ENCODE measurements at places on chromosomes 2 and 18.

GRCh38 chr2:7950035-7950612, 731.7 kb upstream of the ID2 start:
- DNase-seq, result no peak

DNA sequence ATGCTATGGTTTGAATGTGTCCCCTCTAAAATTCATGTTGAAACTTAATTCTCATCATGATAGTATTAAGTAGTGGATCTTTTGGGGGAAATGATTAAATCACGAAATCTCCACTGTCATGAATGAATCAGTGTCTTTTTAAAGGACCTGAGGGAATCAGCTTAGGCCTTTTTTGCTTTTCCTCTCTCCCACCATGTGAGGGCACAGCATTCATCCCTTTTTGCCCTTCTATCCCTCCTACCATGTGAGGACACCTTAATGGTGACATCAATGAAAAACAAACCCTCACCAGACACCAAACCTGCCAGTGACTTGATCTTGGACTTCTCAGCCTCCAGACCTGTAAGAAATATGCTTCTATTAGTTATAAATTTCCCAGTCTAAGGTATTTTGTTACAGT, 247.1 kb upstream of the UBE2E3 start:
- DNase-seq, result no peak

DNA sequence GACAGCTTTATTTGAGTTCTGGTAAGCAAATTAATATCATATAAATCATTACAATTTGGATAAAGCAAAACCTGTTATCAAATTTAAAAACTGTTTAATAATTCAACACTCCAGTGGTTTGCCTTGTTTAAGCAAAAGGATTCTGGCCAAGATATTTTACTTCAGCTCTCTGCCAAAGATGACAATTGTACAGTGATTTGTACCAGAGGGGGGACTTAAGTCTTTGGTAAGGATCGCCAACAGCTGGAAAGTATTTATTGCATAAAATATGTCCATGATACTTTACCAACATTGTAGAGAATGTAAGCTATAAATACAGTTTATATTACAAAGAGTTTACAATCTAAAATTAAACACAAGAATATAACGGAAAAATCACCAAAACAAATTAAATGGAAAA, 13.8 kb downstream of the PREPL start:
- DNase-seq, result no peak

DNA sequence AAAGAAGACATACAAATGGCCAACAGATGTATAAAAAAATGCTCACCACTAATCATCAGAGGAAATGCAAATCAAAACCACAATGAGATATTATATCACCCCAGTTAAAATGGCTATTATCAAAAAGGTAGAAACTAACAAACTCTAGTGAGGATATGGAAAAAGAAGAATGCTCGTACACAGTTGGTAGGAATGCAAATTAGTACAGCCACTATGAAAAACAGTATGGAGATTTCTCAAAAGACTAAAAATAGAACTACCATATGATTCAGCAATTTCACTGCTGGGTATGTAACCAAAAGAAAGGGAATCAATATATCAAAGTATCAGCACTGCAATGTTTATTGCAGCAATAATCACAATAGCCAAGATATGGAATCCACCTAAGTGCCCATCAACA, 519.3 kb upstream of the HNMT start:
- no peak for DNase-seq

DNA sequence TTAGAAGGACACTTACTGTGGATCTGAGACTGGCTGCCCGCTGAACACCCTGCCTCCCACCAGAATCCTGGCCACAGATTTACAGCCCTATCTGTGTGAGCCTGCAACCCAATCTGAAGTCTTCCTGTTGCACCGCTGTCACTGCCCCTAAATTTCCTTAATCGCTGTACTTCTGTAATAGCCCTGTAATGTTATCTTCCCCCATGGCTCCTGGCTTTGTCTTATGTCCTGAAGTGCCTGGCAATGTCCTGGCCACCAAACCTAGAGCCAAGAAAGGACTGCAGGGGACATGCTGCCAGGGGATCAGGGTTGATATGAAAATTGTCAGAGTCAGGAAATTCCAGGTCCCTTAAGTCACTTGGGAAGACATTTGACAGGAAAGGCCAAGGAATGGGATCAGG, 52.7 kb downstream of the FHOD3 start:
- DNase-seq, result no peak

DNA sequence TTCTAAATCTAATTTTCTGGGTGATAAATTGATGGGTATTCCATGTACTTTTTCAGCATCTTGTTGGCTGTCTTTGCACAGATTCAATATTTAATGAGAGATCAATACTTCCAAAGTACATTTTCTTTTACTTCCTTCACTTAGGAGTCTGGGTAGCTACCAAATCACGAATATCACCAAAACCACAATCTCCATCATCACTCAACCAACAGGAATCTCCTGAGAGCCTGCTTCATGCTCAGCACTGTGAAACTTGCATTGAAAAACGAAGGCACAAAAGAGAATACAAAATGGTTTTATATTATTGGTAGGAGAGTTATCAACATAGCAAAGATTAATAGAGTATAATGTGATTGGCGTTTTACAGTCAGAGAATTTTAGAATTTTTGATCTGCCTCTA, 261.5 kb upstream of the DSEL start:
- DNase-seq, result no peak

- no peak for DNase-seq
Observed at GRCh38 chr2:8249141-8249540, 432.7 kb upstream of the ID2 start.

DNA sequence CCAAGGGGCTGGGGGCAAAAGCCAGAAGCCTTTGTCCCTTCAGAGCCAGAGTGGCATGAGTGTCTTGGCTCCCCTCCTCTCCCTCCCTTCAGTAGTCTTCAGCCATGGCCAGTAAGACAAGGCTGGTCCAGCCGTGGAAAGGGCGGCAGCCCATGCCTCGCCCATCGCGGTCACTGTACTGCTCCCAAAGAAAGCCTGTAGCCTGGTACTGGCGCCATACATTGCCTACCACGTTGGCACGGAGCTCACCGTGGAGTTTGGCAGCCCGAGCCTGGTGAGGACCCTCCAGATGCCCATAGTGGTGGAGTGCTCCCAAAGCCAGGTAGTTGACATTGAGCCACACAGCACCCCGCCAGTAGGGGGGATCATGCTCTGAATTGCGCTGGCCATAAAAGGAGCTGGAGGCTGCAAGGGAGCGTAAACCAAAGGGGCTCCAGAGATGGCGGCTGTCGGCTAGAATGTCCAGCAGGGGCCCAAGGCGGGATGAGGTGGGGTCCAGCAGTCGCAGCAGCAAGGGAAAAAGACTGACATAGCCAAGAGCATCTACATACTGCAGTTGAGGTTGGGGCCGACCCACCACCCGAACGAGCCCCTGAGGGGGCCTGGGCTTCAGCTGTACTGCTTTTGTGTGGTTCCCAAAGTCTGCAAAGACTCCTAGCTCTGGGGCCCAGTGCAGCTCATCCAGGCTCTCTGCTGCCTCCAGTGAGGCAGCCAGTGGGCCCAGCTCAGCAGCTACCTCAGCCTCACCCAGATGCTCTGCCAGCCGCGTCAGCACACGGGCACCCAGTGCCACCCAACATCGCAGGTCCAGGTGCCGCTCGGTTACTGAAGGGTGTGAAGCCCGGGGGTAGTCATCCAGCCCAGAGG, 3.2 kb downstream of the WBP1 start:
- no peak for DNase-seq

GRCh38 chr2:224440988-224441387, 39.1 kb upstream of the FAM124B start:
- no peak for DNase-seq

GRCh38 chr2:38200598-38200997, 124.6 kb upstream of the CYP1B1 start:
- DNase-seq, result no peak
